ENCODE measurements at places on chromosomes 5 and 9. TPM values are rescaled to one million over a fixed set of nuclear protein-coding genes. Genes with fewer than 3 reads are reported as not detected.

GRCh38 chr5:29780401-29780800, 1413.1 kb upstream of the CDH6 start:
- no peak for DNase-seq

- DNase-seq: no peak
Measured at GRCh38 chr5:112338681-112339337, 80.3 kb downstream of the EPB41L4A start.

DNA sequence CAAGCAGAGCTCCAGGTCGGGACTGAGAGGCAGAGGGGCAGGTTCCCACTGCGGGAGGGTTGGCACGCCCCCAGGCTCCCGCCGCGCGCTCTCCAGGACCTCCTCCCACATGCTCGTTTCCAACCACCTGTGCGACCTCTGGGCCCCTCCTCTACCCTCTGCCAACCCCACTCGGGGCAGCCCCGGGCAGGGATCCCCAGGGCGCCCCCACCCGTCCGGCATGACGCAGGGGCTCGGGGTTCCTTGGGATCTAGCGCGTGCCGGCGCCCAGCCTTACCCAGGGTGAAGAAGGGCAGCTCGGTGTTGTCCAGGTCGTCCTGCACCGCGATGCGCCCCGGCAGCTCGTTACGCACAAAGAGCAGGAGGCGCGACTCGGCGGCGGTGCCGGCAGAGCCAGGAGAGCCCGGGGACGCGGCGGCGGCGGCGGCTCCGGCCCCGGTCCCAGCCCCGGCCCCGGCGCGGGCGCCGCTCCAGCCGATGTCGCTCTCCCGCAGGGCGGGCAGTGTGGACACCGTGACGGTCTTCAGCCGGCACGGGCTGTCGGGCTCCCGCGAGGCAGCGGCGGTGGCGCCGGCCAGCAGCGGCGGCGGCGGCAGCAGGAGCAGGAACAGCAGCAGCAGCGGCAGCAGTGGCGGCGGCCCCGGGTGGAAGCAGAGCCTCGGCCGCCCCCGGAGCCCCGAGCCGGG, 494 bp downstream of the ASTN2 start:
- DNase-seq: no peak

The PSD2 gene
- not detected for total RNA-seq

GRCh38 chr9:106796771-106797170, 66.2 kb upstream of the ZNF462 start:
- DNase-seq: no peak

DNA sequence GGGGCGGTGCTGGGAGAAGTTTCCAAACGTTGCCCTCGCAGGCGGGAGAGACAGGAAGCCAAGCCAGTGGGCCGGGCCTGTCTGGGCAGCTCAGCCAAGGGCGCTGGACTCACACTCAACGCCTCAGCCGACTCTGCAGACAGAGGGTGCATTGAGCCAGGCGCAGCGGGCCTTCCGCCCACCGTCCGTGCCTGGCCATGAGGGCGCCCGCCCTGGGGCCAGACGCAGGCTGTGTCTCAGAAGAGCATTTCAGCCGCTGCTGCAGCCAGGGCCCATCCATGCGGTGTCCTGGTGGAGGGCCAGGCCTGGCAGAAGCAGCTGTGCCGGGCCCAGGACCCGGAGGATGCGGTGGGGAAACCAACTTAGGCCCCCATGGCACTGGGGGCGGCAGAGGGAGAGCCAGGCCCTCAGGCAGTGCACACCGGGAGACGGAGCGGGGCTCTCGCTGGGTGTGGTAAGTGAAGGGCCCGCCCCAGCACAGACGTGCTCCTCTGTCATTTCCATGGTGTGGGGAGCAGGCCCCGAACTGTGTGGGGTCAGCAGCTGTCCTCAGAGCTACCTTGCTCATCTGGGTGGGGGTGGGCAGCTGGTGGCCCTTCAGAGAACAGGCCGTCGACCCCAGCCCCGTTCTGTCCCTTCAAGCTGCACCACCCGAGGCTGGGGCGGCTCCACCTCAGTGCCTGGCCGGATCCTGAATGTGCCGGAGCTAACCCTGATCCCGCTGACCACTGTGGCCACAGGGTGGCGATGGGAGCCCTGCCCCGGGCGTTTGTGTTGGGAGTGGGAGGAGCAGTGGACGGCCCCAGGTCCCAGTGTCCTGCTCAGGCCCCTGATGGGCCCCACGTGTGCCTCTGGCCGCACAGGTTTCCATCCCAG, 18.0 kb downstream of the DNLZ start:
- DNase-seq: no peak

All from GM12878 (cell line).